ENCODE measurements at places on chromosomes 2 and 18.
A peak's percentile ranks its signal among the peaks of the same experiment; 100 is the strongest.

GRCh38 chr2:108835040-108835439 is 48.5 kb downstream of the CCDC138 start:
- peak; percentile 17 for DNase-seq

DNA sequence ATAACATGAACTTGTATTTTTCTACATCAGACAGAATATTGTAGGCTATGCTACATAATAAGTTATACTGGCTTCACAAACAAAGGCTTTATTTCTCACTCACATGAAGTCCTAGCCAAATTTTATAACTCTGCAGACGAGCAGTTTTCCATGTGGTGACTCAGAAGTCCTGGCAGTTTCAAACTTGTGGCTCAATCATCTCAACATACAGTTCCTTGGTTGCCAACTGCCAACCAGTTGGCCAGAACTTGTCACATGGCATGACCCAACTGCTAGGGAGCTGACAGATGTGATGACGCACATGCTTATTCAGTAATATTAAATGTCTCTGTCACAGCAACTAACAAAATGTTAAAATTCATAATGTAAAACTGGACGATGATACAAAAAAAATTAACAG is 63.8 kb upstream of the ZC3H15 start:
- DNase-seq, result no peak

- DNase-seq, result no peak
Observed at GRCh38 chr2:229118927-229119326, 152.2 kb downstream of the PID1 start.

GRCh38 chr18:56709463-56709862 is 58.3 kb downstream of the WDR7 start:
- peak; percentile 54 for DNase-seq

GRCh38 chr18:72543357-72544055 is 636 bp downstream of the CBLN2 start:
- DNase-seq, result no peak

DNA sequence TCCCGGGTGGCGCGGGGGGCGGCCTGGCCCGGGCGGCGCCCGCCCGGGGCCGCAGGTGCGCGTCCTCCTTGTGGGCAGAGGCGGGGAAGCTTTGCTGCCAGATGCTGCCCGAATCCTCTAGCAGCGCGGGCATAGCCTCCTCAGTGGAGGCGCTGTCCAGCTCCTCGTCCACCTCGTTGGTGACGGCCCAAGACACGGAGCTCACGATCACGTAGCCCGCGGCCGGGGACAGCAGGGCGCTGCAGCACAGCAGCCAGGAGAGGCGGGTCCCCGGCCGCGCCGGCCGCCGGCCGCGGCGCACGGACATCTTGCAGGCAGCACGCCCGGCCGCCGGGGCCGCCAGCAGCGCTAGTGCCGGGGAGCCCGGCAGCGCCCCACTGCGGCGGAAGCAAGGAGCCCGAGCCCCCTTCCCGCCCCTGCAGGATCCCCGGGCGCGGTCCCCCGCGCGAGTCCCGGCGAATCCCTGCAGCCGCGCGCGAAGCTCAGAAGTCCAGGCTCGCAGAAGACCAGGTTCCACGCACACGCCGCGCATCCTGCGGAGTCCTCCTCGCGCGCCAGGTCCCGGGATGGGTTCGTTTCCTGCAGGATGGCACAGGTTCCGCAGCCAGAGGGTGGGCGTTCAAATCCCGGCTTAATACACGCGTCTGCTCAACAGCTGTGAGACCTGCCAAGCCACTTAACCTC is at the start of gene CREG2:
Gene CREG2 (minus strand): TSS at position 353 of the 684 bp plus-strand sequence. CDS start 46 bp downstream, at position 307.
- peak; percentile 61 for DNase-seq

GRCh38 chr2:25548601-25549000 is 124.8 kb downstream of the DTNB start:
- no peak for DNase-seq

DNA sequence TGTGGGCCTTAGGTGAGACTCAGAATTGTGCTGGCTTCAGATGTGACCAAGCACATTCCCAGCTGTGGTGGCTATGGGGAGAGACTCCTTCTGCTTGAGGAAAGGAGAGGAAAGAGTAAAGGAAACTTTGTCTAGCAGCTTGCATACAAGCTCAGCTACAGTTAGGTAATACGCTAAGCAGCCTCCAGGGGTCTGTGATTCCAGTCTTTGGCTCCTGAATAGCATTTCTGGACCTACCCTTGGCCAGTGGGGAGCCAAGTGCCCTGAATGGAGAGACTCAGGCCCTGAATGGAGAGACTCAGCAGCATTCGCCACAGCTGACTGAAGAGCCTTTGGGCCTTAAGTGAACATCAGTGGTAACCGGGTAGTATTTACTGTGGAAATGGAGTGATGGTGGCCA is 227.4 kb upstream of the CDH7 start:
- DNase-seq, result no peak

DNA sequence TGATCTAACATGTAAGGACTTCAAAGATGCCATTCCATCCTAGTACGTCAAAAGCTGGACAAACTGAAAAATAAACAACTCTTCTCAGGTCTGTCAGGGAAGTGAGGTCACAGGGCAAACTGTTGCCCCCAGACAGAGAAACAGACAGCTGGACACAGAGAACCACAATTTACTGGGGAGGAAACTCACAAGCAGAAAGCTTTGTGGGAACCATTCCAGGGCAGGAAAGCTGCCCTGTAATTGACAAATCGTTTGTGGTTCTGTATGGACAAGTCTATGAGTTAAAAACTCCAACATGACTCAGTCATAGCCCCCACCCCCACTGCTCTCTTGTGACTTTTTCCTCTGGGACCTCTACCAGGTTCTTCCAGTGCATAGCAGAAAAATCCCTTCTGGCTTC is 28.4 kb downstream of the MCEE start:
- DNase-seq, result no peak

GRCh38 chr2:202178346-202178958 is 59.9 kb downstream of the SUMO1 start:
- DNase-seq, result peak; percentile 54

DNA sequence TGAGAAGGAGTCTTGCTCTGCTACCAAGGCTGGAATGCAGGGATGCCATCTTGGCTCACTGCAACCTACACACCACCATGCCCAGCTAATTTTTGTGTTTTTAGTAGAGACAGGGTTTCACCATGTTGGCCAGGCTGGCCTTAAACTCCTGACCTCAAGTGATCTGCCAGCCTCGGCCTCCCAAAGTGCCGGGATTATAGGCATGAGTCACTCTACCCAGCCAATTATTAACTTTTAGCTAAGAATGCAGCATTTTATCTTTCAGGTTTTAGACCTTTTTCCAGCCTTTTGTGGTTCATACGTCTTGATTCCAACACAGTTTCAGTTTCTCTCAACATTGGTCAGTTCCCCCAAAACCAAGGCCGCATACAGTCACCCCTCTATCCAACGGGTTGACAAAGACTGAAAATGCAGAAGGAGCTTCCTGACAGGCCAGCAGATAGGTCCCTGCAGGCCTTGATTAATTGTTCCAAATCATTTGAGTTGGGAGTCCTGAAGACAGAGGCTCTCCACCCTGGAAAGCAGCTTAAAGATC is 262.2 kb upstream of the KLHL29 start:
- DNase-seq, result no peak

GRCh38 chr2:198880421-198880820 is 577.3 kb downstream of the SATB2 start:
- no peak for DNase-seq

GRCh38 chr2:15757820-15758586 is 166.3 kb downstream of the DDX1 start:
- DNase-seq, result no peak

GRCh38 chr2:107418708-107419107 is 408.0 kb upstream of the RGPD4 start:
- DNase-seq, result no peak

DNA sequence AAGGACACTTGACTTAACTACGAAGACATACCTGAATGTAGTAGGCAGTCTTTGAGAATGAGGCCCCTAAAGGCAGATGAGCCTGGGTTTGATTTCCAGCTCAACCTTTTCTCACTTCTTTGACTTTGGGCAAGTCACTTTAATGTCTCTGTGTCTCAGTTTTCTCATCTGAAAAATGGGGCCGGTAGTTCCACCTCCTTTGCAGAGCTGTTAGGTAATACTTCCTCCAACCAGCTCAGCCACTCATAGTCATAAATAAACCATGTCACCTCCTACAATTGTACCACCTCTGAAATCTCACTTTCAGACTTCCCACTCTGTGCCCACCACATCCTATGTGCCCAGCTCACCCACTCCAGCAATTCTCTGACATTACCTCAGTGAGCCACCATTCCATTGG is 10.4 kb downstream of the ARHGAP25 start:
- no peak for DNase-seq

- no peak for DNase-seq
Observed at GRCh38 chr18:55665506-55665905, 77.5 kb upstream of the TCF4 start.

GRCh38 chr18:38077229-38077628 is 511.6 kb upstream of the CELF4 start:
- DNase-seq, result no peak

DNA sequence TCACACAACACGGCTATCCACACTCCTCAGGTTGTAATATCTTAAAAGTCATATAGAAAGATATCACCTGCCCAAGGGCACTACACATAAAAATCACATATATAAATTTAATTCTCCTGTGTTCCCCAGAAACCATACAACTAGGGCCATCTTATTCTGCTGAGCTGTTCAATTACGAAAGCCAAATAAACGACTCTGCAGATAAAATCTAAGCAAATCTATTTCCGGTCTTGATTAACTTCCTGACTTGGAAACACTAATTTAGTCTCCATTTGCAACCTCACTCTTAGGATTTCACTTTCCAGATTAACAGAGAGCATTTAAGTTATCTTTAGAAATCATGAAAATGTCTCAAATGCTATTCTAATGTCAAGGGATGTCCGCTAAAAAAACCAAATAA is 23.9 kb upstream of the STK17B start:
- DNase-seq, result no peak

- DNase-seq, result peak; percentile 47
Observed at GRCh38 chr18:50356036-50356945, 18.6 kb upstream of the SKA1 start.

DNA sequence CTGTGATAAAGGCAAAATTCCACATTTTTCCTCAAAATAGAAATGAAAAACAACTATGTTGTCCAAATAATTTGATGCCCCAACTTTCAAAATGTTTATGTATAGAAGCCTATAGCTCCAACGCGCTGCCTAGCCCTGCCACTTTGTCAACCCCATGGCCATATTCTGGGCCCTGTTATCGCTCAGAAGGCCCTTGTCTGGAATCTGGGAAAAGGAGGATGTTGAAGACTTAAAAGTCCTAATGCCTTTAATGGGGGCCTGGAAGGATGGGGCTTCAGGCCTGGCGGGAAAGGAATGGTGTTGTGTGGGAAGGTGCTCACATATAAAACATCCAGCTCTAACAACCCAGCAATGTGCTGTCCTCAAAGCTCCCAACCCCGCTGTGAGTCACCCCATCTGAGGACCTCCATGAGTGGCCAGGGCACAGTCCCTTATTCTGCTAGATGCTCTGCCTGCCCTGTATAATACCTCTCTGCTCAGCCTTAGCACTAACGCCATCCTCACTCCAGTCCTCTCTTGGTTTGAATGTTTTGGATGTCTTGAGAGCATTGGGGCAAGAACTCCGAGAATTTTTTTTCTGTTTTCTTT is 86.0 kb downstream of the ACSL3 start:
- DNase-seq, result no peak

- no peak for DNase-seq
Observed at GRCh38 chr2:233012301-233012971, 620 bp downstream of the NGEF start.

- no peak for DNase-seq
Observed at GRCh38 chr2:44167311-44167907, 1.3 kb upstream of the PPM1B start.

GRCh38 chr2:240387669-240388358 is 47.6 kb upstream of the GPC1 start:
- no peak for DNase-seq

DNA sequence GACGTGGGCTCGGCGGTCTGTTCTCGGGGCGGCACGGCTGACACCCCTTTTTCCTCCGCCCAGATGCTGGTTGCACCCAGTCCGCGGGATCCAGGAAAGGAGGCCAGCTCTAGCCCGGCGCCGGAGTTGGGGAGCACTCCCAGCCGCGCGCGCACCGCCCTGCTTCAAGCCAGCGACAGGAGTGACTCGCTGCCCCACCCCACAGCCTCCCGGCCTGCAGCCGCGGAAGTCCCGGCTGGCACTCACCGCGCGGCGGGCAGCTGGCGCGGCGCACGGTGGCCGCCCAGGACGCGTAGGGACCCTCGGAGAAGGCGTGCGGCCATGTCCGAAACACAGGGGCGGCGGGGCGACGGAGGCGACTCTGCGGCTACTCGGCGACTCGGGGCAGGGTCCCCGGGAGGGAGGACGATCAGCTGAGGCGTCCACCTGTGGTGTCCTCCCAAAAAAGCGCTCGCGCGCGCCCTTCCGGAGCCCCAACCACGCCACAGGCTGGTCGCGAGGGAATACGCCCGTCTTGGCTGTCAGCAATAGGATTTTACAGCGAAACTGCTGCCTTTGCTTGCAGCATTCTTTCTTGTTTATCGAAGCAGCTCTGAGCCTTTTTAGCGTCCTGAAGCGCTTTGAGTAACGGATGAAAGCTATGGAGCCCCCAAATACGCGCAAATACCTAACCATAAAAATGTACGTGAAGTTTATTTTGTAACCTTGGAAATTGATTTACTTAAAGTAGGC is at the start of gene ACADL:
Gene ACADL (minus strand): TSS at position 507 of the 732 bp plus-strand sequence. CDS start 184 bp downstream, at position 323.
- peak; percentile 35 for DNase-seq

- DNase-seq, result no peak
Observed at GRCh38 chr18:72376256-72376655, 167.9 kb downstream of the CBLN2 start.

DNA sequence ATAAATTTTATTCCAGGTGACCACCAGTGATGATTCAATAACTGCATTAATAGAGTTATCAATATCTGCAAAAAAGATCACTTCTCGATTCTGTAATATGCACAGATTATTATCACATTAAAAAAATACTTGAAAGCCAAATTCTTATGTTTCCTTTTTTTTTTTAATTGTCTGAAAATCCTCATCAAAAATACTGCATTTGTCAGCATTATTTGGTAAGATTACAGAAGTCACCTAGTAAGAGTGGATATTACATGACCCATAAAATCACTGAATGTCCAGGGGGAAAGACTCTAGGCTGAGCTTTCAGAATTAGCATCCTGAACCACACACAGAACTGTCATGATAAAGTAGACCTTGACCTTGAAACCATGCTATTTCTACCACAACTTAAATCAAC is 617.2 kb upstream of the CDH7 start:
- no peak for DNase-seq

- no peak for DNase-seq
Observed at GRCh38 chr2:19847486-19847885, 54.3 kb downstream of the TTC32 start.

- DNase-seq, result no peak
Observed at GRCh38 chr2:47751856-47752414, 31.0 kb upstream of the MSH6 start.

GRCh38 chr2:67465623-67466022 is 68.5 kb downstream of the ETAA1 start:
- DNase-seq, result no peak

DNA sequence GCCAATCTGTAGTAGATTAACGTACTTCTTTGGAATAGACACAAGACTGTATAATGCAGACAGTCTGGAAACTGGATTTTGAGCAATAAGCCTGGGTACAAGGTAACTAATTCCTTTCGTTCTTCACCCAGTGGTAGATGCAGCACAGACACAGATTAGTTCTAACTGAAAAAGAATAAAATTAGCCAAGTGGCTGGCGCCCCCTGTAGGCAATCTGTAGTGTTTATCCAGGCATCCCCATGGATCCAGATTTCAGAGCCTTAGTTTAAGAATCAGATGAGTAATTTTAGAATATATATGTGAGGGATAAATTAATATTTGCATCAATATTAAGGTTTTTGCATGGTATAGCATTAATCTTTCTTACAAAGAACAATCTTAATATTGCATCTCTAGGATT is 563.9 kb downstream of the DCC start:
- DNase-seq, result peak; percentile 6

Data from GM20000 (cell line).